ENCODE measurements at places on chromosomes 1 and 21.

DNA sequence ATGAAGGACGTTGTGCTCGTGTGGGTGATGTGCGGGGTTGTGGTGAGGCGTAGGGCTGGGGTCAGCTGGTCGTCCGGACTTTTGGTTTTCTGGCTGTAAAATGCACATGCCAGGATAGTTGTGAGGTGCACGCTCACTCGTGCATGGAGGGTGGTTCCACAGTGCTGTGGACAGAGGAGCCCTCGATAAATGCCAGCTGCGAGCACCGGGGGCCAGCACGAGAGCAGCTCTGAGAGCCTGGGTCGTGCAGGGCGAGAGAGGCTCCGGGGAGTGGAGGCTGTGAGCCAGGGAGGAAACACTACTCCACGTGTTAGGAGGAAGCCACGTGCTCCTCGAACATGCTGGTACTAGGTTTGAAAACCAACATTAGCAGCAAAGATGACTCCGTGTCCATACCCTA lies 39.4 kb downstream of the COL18A1 start:
- no peak for DNase-seq

DNA sequence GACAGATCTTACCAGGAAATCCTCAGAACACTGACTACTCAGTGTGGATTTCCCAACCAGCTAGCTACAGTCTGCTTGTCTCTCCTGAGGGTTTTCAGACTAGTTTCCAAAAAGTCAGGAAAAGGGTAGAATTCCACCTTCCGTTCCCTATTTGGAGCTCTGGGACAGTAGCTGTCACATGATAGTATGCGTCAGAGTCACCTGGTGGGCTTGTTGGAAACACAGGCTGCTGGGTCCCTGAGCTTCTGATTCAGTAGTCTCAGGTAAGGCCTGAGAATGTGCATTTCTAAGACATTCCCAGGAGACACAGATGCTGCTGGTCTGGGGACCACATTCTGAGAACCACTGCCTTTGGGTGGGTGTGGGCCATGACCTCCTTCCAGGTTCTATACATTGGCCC lies 272.5 kb downstream of the DISC1 start:
- DNase-seq, result no peak

GRCh38 chr1:228920831-228921230 lies 185.6 kb downstream of the RHOU start:
- DNase-seq, result no peak

DNA sequence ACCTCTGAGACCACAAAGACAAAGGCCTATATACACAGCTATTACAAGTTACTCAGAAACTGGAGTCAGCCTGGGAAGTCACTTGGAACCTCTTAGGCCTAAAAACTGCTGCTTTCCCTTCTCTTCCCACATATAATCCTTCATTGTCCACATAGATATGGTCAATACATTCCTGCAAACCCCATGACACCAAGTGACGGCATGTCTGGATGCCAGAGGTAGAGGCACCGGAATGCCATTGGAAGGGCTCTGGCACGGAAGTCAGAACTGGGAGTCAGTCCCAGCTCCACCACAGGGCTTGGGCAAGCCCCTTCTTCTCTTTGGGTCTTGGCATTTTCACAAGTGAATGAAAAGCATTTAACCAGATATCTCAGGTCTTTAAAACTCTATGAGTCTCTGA lies 204.7 kb downstream of the MATN1 start:
- DNase-seq, result no peak

DNA sequence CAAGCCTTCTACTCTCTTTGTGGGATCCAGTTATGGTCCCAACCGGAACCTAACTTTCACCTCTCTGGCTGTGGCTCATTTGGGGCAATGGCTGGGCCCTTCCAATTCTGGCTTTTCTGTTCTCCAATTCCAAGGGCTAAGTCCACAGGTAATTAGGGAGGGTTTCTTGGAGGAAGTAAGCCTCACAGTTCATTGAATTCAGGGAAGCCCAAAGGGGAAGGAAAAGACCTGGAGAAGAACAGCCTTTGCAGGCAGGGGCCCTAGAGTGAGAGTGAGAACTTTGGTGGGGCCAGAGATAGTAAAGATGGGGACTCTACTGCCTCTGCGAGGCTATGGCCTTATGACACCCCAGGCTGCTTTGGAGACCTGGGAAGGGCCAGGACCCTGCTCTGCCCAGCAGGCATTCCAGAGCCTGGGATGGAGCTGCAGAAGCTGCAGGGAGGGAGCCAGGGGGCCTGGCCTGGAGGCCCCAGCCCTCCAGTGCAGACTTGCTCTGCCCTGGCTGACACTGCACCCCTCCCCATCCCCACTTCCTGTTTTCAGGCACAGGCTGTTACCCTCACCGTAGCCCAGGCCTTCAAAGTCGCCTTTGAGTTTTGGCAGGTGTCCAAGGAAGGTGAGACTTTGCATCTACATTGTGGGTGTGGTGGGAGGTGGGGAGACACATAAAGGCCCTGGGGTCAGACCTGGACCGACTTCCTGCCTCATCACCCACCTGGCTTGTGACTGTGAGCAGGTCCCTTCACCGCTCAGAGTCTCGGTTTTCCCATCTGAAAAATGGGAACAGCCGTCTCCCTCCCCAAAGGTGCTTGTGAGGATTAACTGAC lies 18.9 kb downstream of the LDLRAP1 start:
- no peak for DNase-seq

GRCh38 chr1:240090957-240091600 lies 604 bp upstream of the FMN2 start:
- DNase-seq, result no peak

DNA sequence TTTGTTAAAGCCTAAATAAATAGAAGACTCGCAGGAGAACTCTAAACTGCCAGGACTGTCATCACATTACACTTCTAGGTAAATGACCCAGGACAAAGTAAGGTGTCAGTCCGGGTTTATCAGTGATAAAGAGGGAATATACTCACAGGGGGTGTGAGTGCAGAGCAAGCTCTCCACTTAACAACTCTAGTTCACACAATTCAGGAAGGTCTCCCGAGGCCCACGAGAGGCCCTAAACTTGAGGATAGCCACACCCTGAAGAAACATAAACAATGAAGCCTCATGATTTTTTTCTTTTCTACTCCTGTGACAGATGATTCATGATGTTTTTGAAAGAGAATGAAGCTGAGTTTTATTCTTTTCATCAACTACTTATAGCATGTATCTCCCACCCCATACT lies 65.6 kb upstream of the EXO1 start:
- no peak for DNase-seq

DNA sequence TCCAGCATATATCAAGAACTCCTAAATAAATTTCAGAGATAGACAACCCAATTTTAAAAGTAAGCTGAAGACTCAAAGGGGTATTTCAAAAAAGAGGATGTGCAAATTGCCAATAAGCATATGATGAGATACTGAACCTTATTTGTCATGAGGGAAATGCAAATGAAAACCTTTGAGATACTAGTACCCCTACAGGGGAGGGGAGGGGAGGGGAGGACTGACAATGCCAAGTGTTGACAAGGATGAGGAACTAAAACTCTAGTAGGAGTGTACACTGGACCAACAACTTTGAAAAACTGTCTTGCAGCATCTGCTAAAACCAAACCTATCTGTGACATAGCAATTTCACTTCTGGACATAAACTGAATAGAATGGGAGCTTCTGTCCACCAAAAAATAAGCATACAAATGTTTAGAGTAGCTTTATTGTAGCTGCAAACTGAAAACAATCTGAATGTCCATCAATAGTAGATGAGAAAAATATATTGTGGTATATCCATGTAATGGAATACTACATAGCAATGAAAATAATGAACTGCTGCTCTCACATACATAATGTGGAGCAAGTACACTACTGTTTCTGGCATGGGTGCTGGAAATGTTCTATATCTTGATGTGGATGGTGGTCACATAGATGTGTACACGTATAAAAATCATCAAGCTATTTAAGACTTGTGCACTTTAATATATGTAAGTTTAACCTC lies 57.2 kb downstream of the CDK18 start:
- no peak for DNase-seq
